ENCODE measurements at places on chromosomes 12 and 14.
A peak's percentile ranks its signal among the peaks of the same experiment; 100 is the strongest.

- no peak for DNase-seq
Measured at GRCh38 chr14:21109377-21110138, 8.7 kb downstream of the TMEM253 start.

DNA sequence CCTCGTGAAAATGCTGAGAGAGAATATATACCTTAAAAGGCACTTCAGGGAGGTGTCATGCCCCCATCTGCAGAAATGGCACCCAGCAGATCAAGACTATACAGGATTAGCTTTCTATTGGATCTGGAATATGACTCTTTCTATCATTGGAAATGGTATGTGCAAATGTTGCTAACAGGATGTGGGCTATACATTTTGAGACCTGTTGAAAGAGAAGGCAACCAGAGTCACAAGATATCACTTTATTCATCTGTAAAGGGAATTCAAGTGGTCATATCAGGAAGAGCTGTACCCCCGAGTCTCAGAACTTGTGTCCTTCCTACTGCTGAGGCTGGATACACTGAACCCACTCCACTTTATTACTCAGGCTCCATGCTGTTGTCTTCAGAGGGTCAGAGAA is 46.1 kb upstream of the FRMD6 start:
- DNase-seq: no peak

- no peak for DNase-seq
Measured at GRCh38 chr14:89564286-89564957, 147.4 kb upstream of the FOXN3 start.

GRCh38 chr12:5966486-5967095 is 21.5 kb upstream of the ANO2 start:
- DNase-seq: no peak

- no peak for DNase-seq
Measured at GRCh38 chr14:90299408-90299807, 32.3 kb downstream of the NRDE2 start.

DNA sequence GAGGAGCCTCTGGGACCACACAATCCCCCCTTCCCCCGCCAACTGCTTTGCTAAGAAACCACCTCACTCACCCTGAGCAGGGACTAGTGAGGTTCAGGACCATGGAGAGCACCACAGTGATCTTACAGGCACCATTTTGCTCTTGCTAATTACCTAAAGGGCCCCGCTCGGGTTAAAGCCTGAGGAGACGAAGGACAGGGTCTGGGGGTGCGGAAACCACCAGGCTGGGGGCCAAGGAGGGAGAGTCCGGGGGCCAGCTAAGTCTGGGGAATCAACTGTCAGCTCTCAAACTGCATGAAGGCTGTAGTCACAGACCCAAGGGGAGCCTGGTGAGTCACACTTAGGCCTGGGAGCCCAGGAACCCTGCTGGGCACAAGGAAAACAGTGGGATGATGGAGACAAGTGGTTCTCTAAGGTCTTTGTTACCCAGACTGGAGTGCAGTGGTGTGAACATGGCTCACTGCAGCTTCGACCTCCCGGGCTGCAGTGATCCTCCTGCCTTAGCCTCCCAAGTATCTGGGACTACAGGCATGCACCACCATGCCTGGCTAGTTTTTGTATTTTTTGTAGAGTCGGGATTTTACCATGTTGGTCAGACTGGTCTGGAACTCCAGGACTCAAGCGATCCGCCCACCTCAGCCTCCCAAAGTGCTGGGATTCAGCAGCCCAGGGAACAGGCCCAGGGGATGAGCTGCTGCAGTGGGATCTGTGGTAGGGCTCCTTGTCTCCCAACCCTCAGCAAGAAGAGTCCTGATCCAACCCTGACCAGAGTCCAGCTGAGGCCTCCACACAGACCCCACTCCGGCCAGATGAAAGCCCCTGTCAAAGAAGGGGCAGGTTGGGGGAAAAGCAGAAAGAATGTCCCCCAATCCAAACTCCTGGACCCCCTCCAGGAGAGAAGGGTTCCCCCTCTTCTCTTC is 98.8 kb downstream of the CALM1 start:
- DNase-seq: peak; percentile 61

- DNase-seq: no peak
Measured at GRCh38 chr12:119713551-119714031, 45.7 kb downstream of the PRKAB1 start.

DNA sequence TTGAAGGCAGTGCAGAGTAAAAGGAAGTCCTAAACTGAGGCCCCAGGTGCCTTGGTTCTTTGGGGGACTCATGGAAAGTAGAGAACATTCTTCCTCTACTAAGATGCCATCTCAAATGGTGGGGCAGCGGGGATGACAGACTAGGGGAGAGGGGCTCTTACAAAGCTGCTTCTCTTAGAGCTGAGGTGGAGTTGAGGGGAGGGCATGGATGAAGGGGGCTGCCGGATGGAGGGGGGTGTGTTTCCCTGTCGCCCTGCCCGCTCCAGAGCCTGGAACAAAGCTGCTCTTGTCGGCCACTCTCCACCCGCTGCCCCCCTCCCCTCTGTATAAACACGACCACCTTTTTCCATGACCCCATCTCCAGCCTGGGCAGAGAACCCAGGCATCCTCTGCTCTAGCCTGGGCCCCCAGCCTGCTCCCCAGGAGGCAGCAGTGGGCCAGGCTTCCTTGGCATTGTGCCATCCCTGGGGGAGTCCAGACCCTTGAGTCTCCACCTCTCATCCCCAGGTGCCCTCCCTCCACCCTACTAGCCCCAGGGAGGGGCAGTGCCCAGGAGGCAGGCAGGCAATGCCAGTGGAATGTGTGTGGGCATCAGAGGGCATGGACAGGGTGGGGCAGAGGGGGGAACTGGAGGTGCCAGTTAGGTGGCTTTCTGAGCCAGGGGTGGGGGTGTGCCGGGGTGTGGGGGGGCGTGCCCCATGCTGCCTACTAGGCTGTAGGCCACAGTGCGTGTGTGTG is 1.7 kb downstream of the RARG start:
- no peak for DNase-seq

GRCh38 chr12:51377099-51377984 is 13.9 kb downstream of the GALNT6 start:
- no peak for DNase-seq

- no peak for DNase-seq
Measured at GRCh38 chr12:18436170-18436569, 174.9 kb downstream of the PIK3C2G start.

DNA sequence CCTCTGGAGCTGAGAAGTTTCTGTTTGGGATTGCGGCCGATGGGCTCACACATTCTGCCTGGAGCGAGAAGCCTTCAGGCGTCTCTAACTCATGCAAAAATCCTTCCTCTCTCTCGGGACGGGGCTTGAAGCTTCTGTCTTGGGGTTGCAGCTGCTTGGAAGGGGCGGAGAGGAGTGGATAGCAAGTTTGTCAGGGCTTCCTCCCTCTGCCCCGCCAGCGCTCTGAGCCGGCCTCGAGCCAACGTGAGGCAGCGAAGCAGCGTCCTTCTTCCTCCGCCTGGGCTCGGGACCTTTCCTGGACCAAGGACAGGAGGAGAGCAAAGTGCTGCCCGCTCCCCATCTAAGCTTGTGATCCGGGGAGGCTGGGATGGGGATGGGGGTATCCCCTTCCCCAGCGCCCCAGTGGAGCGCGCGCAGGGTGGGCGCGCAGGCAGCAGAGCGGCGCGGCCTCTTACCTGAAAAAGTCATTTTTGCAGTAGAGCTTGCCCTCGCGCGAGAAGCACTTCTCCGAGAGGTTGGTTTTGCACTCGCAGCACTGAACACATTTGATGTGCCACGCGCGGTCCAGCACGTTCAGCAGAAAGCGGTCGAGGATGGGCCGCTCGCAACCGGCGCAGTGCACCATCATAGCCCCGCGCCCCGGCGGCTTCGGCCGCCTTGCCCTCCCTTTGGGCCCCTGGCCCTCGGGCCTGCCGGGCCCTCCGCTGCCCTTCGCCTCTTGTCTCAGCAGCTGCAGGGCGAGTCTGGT is 626 bp downstream of the LHX5 start:
- no peak for DNase-seq

DNA sequence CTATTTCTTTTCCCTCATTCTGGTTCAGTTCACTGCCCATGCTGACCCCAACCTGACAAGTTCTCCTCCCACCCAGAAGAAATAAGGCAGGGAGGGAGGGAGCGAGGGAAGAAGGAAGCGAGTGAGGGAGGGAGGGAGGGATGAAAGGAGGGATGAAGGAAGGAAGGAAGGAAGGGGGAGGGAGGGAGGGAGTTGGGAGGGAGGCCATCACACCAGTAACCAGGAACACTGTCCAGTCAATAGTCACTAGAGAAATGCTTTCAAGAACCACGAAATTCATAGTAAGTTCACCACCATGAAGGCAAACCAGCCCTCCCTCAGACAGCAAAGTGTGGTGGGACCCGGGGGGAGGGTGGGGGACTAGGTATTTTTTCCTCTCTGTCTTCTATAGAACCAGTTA is 142.4 kb downstream of the ESRRB start:
- DNase-seq: no peak

GRCh38 chr12:18071336-18071735 is 18.7 kb downstream of the RERGL start:
- DNase-seq: no peak

DNA sequence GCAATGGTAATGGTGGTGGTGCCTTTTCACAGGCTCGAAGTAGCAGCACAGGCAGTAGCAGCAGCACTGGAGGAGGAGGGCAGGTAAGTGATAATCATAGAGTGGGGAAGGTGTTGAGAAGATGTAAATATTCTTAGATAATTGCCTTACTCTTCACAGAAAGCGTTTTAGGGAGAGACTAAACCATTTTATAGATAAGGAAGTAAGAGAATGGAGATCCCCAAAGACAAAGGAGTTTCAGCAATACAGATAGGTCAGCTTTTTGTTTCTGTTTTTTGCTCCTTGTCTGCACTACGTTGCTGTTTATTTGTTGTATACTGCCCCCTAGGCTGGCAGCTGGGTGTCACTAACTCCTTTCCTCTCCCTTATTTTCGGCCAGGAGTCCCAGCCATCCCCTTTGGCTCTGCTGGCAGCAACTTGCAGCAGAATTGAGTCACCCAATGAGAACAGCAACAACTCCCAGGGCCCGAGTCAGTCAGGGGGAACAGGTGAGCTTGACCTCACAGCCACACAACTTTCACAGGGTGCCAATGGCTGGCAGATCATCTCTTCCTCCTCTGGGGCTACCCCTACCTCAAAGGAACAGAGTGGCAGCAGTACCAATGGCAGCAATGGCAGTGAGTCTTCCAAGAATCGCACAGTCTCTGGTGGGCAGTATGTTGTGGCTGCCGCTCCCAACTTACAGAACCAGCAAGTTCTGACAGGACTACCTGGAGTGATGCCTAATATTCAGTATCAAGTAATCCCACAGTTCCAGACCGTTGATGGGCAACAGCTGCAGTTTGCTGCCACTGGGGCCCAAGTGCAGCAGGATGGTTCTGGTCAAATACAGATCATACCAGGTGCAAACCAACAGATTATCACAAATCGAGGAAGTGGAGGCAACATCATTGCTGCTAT is 2.0 kb downstream of the SP1 start:
- no peak for DNase-seq

- no peak for DNase-seq
Measured at GRCh38 chr12:122937622-122938091, 28.6 kb downstream of the ABCB9 start.

- DNase-seq: no peak
Measured at GRCh38 chr12:2683283-2684025, 111.3 kb upstream of the FKBP4 start.

- no peak for DNase-seq
Measured at GRCh38 chr14:93263416-93263815, 56.4 kb downstream of the UBR7 start.

DNA sequence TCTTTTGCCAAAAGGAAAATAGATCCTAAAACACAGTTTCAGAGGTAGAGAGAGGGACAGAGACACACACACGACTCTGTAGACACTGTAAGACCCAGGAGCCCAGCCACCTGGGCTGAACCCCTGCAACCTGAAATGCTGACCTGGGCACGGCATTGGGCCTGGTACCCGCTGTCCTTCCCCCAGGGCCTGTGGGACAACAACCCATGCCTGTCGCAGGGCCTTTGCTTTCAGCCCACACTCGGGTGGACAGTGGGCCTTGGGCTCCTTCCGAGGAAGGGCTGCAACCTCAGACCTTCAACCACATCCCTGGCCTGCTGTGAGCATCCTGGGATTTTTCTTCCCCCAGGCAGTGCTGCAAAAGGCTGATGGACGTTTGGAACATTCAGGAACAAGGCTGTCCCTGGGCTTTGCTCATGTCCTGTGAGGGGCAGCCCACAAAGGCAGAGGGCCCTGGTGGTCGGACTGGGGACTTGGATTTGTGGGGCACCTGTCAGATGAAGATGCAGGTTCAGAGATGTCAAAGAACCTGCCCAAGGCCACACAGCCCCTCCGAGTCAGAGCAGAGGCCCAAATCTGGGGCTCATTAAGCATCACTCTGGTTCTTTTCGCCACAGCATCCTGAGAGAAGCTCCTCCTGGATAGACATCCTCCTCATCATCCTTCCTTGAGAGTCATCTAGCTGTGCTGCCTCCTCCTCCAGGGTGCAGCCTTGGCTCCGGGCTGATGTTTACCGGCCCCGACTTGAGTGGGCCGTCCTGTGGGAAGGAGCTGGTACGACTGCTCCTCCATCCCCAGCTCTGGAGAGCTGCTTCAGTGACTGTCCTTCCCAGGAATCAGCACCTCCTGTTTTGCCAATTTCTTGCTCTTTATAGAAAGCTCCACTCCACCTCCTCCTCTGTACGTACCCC is 32.7 kb downstream of the CCDC92 start:
- no peak for DNase-seq

DNA sequence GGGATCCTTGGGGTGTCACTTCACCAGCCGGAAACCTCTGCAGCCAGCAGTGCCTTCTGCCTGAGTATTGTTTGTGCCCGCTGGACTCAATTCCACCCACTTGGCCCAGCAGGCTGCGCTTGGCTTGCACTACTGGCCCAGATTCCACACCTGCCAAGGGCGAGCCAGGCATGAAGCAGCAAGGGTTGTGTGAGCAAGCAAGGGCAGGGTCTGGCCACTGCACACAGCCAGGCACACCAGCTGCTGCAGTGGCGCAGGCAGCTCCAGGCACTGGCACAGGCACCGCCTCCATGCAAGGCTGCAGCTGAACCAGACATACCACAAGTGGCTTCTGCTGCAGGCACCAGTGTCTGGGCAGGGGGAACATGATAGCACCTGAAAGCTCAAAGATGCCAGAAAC is 99.5 kb downstream of the NUAK1 start:
- DNase-seq: no peak

DNA sequence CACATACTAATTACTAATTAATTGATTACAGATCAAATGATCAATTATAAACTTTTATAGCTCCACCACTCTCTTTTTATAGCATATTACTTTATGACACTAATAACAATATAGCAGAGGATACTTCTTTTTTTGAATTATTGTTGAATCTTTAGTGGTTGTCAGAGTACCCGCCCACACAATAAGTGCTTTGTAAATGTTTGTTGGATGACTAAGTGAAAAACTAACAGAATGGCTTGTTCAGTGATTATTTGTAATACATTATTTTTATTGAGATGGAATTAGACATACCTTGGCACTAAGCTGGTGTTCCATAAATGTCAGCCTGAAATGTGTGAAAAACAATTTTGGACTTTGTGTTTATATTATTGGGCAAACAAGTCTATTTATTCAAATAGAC is 670.5 kb upstream of the ATXN7L3B start:
- DNase-seq: no peak

DNA sequence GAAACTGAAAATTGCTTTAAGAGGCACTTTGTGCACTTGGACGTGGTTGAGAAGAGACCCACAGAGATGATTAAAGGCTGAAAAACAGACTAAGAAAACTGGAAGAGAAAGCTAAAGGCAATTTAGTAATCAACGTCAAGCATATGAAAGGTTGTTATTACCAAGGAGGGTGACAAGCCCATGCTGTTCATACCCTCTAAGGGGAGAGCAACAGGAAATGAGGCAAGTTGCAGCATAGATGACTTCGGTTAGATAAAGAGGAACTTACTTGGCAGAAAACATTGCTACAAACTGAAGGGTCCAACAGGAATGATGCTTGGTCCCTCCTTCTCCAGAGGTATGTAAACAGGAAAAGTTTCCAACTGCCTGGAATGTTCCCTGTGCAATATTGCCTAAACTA is 107.8 kb downstream of the DUSP6 start:
- no peak for DNase-seq

Data from forelimb muscle (tissue), 1 donor.